ENCODE measurements at places on chromosomes 3 and 15.
A peak's percentile ranks its signal among the peaks of the same experiment; 100 is the strongest.

GRCh38 chr3:35932995-35933394, 293.7 kb downstream of the ARPP21 start:
- H3K4me1 ChIP-seq = peaks cover 30% of the 10 kb centered on the region
- H3K4me3 ChIP-seq = peak overlapping the region; percentile 1
- DNase-seq = no peak
- no peaks in the 10 kb centered on the region for H3K27me3 ChIP-seq

DNA sequence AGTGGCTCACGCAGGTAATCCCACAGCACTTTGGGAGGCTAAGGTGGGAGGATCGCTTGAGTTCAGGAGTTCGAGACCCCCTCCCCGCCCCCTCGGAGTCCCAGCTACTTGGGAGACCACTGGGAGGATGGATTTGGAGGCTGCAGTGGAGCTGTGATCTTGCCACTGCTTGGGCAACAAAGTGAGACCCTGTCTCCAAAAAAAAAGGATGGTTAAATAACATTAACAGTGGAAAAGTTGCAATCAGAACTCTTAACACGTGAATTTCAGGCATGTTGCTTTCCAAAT, 1.4 kb upstream of the TMEM87A start:
- H3K4me3 ChIP-seq = peak overlapping the region; percentile 99
- peak overlapping the region; percentile 100 for H3K27ac ChIP-seq
- no peaks in the 10 kb centered on the region for H3K27me3 ChIP-seq
- no peak for DNase-seq
- H3K36me3 ChIP-seq = peaks cover 3% of the 10 kb centered on the region
- peaks cover 39% of the 10 kb centered on the region for H3K4me1 ChIP-seq

DNA sequence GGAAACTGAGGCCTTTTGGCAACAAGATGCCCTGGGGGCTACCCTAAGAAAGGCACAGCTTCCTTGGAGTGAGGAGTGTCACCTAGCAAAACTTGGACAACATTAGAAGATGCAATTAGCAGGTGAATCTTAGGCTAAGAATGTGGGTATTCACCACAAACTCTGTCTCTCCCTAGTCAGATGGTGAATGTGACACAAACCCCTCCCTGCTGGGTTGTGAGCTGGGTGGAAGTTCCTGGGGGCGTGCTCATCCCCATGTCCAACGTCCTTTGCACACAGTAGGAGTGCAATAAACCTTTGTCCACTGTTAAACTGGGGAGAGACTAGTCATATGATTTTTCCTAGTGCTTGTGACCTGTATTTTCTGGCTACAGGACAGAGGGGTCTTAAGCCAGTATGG, 67.1 kb upstream of the SH3GL3 start:
- H3K27me3 ChIP-seq = peaks cover 3% of the 10 kb centered on the region
- no peak for DNase-seq
- no peak overlapping the region for H3K27ac ChIP-seq
- peaks cover 3% of the 10 kb centered on the region for H3K36me3 ChIP-seq
- H3K4me1 ChIP-seq = peaks cover 10% of the 10 kb centered on the region

- no peaks in the 10 kb centered on the region for H3K36me3 ChIP-seq
- peaks cover 40% of the 10 kb centered on the region for H3K27me3 ChIP-seq
- no peaks in the 10 kb centered on the region for H3K4me1 ChIP-seq
- no peak for DNase-seq
- H3K4me3 ChIP-seq = no peak overlapping the region
Measured at GRCh38 chr15:98062869-98063268, 102.4 kb downstream of the ARRDC4 start.

- H3K27ac ChIP-seq = no peak overlapping the region
- no peaks in the 10 kb centered on the region for H3K27me3 ChIP-seq
- H3K4me1 ChIP-seq = peaks cover 10% of the 10 kb centered on the region
- DNase-seq = no peak
- H3K36me3 ChIP-seq = peaks cover 47% of the 10 kb centered on the region
- no peak overlapping the region for H3K4me3 ChIP-seq
Measured at GRCh38 chr15:58699769-58700168, 49.7 kb downstream of the ADAM10 start.

GRCh38 chr3:132972333-132972732, 65.9 kb upstream of the TMEM108 start:
- H3K27me3 ChIP-seq = peaks cover 2% of the 10 kb centered on the region
- no peak overlapping the region for H3K27ac ChIP-seq
- no peak overlapping the region for H3K4me3 ChIP-seq
- H3K4me1 ChIP-seq = no peaks in the 10 kb centered on the region

GRCh38 chr3:160161921-160162320, 63.3 kb upstream of the C3orf80 start:
- no peak for DNase-seq
- no peak overlapping the region for H3K27ac ChIP-seq
- peaks cover 4% of the 10 kb centered on the region for H3K4me1 ChIP-seq
- no peaks in the 10 kb centered on the region for H3K36me3 ChIP-seq

DNA sequence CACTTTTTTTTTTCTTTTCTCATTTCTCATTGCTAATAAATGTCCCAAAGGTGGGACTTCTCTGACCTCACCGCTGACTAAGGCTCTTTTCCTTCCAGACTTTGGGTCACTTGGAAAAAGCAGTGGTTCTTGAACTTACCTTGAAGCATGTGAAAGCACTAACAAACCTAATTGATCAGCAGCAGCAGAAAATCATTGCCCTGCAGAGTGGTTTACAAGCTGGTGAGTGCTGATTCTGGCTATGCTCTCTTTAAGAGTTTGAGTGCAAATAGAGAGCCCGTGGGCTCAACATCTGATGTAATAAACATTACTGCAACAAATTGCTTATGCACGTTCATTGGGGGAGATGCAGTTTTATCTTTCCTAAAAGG, 2.0 kb downstream of the BHLHE40 start:
- H3K4me1 ChIP-seq = peaks cover 67% of the 10 kb centered on the region
- H3K27ac ChIP-seq = peak overlapping the region; percentile 69
- DNase-seq = no peak

DNA sequence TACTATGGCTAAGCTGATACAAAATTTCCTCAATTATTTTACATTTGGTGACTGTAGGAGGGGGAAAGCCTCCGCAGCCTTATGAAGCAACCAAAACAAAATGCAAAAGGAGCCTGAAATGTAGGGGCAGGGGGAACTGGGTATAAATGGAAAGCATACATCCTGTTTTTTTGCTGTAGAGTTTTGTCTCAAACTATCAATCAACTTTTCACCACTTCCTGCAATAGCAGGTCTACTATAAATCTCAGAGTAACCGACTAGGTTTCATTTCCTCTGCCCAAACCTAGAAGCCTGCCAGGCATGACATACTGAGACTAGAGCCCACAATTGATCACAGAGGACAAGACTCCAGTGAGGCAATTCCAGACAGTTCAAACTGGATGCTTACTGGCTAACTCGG, 91.3 kb downstream of the SHQ1 start:
- H3K4me3 ChIP-seq = no peak overlapping the region
- no peak for DNase-seq
- no peaks in the 10 kb centered on the region for H3K27me3 ChIP-seq
- peaks cover 3% of the 10 kb centered on the region for H3K4me1 ChIP-seq
- H3K36me3 ChIP-seq = peaks cover 5% of the 10 kb centered on the region

GRCh38 chr15:100987143-100987542, 68.0 kb downstream of the LRRK1 start:
- peaks cover 37% of the 10 kb centered on the region for H3K27me3 ChIP-seq
- no peak overlapping the region for H3K27ac ChIP-seq
- H3K4me3 ChIP-seq = no peak overlapping the region
- no peaks in the 10 kb centered on the region for H3K4me1 ChIP-seq

DNA sequence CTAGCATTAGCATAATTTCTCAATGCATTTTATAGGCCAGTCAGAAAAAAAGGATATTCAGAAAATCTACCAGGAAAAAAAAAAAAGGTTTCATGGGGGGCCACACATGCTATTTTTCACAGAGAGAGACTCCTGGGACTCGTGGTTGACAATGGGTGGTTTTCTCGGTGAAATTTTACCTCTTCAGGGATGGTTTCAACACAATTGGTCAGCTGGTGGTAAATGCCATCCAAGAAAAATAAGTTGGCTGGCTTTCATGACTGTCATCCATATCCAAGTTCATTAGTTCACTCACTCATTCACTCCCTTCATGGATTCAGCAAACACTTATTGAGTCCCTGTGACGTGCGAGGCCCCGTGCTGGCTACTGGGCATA, 217.3 kb downstream of the SHQ1 start:
- no peak for DNase-seq
- no peaks in the 10 kb centered on the region for H3K27me3 ChIP-seq
- no peak overlapping the region for H3K4me3 ChIP-seq

GRCh38 chr3:89533275-89533674, 425.9 kb downstream of the EPHA3 start:
- H3K27ac ChIP-seq = no peak overlapping the region
- H3K36me3 ChIP-seq = no peaks in the 10 kb centered on the region
- peaks cover 11% of the 10 kb centered on the region for H3K4me1 ChIP-seq

- no peak overlapping the region for H3K4me3 ChIP-seq
- peaks cover 6% of the 10 kb centered on the region for H3K27me3 ChIP-seq
- H3K4me1 ChIP-seq = peaks cover 5% of the 10 kb centered on the region
- DNase-seq = no peak
- no peak overlapping the region for H3K27ac ChIP-seq
Measured at GRCh38 chr15:25509703-25510102, 70.9 kb upstream of the UBE3A start.

DNA sequence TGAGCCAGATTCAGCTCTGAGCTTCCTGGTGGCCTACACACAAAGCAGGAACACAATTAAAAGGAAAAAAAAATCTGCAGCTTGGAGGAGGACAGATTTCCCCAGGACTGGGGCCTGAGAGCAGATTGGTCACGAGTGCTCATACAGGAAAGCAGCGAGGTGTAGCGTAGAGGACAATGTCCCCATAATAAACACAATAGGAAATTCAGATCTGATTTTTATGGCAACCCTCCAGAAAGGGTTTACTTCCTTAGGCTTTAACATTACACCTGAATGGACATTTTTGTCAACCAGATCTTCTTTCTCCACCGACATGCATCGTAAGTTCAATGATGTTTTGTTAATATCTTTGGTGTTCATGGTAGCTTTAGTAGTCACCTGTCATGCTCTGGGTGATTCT, 23.3 kb downstream of the SLC6A20 start:
- no peak overlapping the region for H3K4me3 ChIP-seq
- no peak overlapping the region for H3K27ac ChIP-seq
- peaks cover 63% of the 10 kb centered on the region for H3K27me3 ChIP-seq

DNA sequence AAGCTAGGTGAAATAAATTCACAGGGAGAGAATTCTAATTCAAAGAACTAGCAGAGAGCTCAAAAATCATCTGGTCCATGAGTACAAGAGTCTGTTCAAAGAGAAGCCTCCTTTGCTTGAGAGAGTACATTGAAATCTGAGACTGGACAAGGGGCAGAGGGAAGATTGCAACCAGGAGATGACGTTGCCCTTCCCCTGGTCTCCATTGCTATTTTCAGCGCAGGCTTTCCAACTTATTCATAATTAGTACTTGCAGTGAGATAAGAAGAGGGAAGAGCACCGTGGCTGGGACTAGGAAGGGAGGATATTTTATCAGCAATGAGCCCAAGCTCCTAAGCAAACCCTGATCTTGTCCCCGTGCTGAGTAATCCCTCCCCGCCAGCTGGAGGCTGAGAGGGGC, 251.8 kb upstream of the RORA start:
- no peak for DNase-seq
- H3K27ac ChIP-seq = no peak overlapping the region
- no peak overlapping the region for H3K4me3 ChIP-seq
- peaks cover 5% of the 10 kb centered on the region for H3K4me1 ChIP-seq
- H3K36me3 ChIP-seq = no peaks in the 10 kb centered on the region

GRCh38 chr15:63234451-63234870, 42.9 kb upstream of the APH1B start:
- peak overlapping the region; percentile 56 for H3K27ac ChIP-seq
- H3K4me1 ChIP-seq = peaks cover 17% of the 10 kb centered on the region
- no peak for DNase-seq
- peaks cover 11% of the 10 kb centered on the region for H3K36me3 ChIP-seq
- no peaks in the 10 kb centered on the region for H3K27me3 ChIP-seq

- no peak for DNase-seq
- H3K36me3 ChIP-seq = no peaks in the 10 kb centered on the region
- H3K4me3 ChIP-seq = no peak overlapping the region
- peaks cover 6% of the 10 kb centered on the region for H3K4me1 ChIP-seq
- no peak overlapping the region for H3K27ac ChIP-seq
Measured at GRCh38 chr3:81788610-81789009, 27.2 kb upstream of the GBE1 start.

GRCh38 chr3:71910108-71910507, 125.2 kb upstream of the PROK2 start:
- H3K27ac ChIP-seq = no peak overlapping the region
- H3K4me3 ChIP-seq = no peak overlapping the region
- peaks cover 3% of the 10 kb centered on the region for H3K27me3 ChIP-seq
- H3K4me1 ChIP-seq = peaks cover 14% of the 10 kb centered on the region
- H3K36me3 ChIP-seq = no peaks in the 10 kb centered on the region
- no peak for DNase-seq

DNA sequence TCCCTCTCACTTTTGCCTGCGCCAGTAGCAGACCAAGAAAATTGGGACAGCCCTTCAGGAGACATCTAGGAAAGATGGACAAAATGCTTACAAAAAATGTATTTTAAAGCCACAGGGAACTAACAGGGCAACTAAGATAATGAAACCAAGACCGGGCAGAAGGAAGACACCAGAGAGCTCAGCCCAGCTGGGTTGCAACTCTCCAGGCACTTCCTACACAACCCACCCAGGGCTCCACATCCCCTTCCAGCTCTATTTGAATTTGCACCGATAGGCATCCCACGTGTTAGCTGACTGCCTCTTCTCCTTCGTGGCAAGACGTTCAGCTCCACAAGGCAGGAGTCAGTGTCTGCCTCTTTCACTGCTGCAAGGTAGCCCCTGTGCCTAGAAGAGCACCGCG, 6.6 kb upstream of the ATP10A start:
- peaks cover 38% of the 10 kb centered on the region for H3K27me3 ChIP-seq
- H3K4me1 ChIP-seq = no peaks in the 10 kb centered on the region
- H3K4me3 ChIP-seq = no peak overlapping the region
- no peak overlapping the region for H3K27ac ChIP-seq

DNA sequence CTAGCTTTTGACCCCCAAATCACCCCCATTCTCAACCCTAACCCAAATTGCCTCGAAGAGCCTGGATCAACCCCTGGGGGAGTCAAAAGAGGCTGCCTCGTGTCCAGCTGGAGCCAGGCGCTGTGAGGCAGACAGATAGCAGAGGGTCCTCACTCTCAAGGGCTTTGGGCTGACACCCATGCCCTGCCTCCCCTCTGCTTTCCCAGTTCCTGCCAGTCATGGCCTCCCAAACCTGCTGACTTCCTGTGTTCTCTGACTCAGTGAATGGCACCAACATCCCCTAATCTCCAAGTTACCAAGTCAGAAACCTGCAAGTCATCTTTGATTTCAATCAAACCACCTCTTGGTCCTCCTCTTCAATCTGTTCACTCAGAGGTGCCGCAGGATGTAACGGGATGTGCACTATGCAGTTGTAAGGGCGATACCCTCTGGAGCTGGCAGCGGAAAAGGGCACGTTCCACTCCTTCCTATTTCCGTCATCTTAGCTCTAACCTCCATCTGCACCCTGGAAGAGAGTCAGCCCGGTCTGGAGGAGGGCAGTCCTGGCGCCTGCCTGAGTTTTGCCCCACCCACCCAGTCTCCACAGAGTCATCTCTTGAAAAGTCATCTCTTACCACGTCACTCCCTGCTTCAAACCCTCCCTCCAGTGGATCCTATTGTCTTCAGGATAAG, 52.4 kb upstream of the FAM174B start:
- no peak overlapping the region for H3K27ac ChIP-seq
- no peak overlapping the region for H3K4me3 ChIP-seq
- H3K27me3 ChIP-seq = peaks cover 49% of the 10 kb centered on the region

GRCh38 chr3:196519718-196520082, 4.6 kb upstream of the SMCO1 start:
- DNase-seq = no peak
- no peak overlapping the region for H3K4me3 ChIP-seq
- no peaks in the 10 kb centered on the region for H3K4me1 ChIP-seq
- H3K27ac ChIP-seq = no peak overlapping the region
- no peaks in the 10 kb centered on the region for H3K27me3 ChIP-seq

Data from mesothelial cell of epicardium (in vitro differentiated cells).